ENCODE measurements at places on chromosomes 1 and 21.

GRCh38 chr1:238112952-238113621 lies 222.4 kb upstream of the ZP4 start:
- DNase-seq = no peak

GRCh38 chr21:33572350-33572749 lies 16.1 kb downstream of the DONSON start:
- no peak for DNase-seq

DNA sequence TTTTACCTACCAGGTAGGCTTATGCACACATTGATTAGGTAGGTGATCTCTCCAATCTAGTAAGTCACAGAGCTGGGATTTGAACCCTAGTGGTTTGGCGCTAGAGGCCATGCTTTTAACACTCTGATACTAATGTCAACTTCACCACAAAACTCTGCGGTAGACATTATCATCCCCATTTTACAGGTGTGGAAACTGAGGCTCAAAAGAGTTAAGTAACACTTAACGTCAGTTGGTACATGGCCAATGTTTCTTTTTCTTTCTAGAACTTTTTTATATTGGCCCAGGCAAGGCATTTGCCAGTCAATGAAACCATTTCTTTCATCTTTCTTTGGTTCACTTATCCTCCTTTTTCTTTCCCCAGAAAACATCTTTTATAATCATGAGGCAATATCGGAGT lies 95.9 kb upstream of the KIF26B start:
- no peak for DNase-seq

- no peak for DNase-seq
Observed at GRCh38 chr1:178262120-178262500, 168.2 kb downstream of the RASAL2 start.

DNA sequence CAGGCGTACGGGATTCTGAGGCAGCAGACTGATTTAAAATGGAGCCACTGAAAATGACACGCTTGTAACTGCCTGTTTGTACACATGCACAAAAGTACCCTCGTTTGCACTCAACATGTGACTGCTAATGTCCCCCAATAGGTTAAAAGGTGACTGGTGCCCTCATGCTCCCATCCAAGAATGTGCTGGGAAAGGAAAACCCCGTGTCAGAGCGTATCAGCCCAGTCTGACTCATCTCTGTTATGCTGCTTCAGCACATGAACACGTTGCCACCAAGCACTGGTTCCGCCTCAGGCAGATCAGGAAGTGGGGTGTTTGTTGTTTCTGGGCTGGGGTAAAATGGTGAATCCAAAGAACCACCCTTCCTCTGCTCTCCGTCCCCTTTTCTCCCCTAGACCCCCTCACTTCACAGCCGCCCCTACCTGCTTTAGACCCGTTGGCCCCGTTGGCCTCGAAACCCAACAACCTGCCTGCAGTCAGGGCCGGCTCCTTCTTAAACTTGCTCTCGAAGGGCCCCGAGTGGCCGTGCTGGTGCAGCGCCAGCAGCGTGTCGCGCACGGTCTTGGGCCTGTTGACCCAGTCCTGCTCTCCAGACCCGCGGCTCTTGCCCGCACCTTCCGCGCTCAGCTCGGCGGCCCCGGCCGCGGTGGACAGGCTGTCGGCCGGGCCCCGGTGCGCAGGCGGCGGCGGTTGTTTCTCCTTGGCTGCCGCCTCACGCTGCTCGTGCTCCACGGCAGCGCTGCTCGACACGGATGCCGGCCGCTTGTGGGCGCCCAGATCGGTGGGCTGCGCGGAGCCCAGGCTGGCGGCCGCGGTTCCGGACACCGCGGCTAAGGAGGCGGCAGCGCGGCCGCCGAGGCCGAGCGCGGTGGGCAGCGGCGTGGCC lies 1.7 kb downstream of the IRF2BP2 start:
- DNase-seq = peak; percentile 70

- no peak for DNase-seq
Observed at GRCh38 chr1:109927911-109928321, 17.3 kb downstream of the CSF1 start.

DNA sequence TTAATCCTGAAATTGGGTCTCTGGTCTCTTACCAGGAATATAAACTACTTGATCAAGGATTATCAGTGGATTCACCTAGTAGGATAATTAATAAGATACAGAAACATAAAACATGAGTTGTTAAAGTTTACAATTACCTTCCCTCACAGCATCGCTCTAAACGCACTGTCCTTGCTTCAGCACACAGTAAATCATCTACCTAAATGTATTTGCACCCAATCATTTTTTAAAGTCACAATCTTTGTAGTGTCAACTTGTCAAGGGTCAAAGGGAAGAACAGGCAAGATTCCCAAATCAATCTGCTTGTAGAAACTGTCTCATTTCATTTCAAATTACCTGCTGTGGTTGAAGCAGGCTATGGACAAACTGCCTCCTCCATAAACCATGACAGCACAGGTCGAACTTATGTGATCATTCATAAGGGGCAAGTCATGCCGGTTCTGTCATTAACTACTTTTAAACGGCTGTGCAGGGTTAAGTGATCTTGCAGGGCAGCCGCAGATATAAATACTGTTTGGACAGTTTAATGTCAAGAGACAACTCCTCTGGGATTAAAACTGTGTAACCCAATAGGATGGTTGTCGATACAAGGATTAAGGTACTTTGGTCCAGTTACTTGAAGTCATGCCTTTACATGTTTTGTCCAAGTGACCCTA lies 93.6 kb downstream of the ZNF281 start:
- no peak for DNase-seq

GRCh38 chr1:152517237-152517811 lies 3.0 kb downstream of the CRCT1 start:
- DNase-seq = no peak

GRCh38 chr1:37158113-37158749 lies 123.9 kb upstream of the GRIK3 start:
- DNase-seq = no peak

DNA sequence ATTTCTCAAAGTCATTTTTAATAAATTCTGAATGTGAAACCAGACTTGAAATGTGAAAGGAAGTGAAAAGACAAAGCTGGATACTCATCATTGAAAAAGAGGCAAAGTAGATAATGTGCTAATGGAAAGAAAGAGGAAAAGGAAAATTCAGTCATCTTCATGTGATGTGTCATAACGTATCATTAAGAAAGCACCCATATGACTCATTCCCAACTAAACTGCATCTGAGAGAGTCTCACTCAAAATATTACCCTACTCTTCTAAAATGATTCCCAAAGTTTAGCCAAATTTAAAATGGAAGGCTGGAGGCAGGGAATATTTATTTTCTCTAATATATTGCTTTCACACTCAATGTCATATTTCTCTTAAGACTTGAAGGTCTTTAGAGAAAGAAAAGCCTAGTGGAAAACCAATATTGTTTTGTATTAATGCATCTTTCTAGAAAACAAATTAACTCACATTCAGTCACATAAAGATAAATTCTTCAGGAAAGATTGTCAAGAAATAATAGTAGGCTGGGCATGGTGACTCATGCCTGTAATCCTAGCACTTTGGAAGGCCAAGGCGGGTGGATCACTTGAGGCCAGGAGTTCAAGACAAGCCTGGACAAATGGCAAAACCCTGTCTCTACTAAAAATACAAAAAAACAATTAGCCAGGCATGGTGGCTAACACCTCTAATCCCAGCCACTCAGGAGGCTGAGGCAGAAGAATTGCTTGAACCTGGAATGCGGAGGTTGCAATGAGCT lies 129.9 kb downstream of the SLC30A10 start:
- no peak for DNase-seq

GRCh38 chr21:37197746-37198145 lies 69.4 kb downstream of the VPS26C start:
- DNase-seq = no peak

- no peak for DNase-seq
Observed at GRCh38 chr1:233863901-233864545, 40.5 kb upstream of the SLC35F3 start.

DNA sequence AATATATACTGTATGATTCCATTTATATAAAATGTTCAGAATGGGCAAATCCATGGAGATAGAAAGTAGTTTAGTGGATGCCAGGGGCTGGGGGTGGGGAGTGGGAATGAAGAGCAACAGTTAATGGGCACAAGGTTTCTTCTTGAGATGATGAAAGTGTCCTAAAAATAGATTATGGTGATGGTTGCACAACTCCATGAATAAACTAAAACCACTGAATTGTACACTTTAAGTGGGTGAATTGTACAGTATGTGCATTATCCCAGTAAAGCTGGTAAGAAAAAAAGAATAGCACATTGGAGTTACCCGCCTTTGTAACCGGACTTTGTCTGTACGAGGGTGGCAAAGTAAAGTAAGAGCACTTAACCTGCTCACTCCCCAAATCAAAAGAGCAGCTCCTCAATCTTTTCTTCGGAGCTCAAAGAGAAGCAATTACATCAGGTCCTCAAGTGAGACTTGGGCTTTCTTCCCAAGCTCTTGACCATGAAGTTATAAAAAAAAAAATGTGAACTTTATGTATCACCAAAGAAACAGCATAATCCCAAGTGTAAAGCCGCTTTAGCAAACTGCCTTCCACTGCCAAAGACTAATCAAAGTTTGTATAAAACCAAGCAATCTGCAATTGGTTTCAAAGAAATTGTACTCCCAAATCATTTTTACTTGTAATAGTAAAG lies 32.1 kb downstream of the ALDH9A1 start:
- no peak for DNase-seq

- peak; percentile 73 for DNase-seq
Observed at GRCh38 chr1:109193653-109194590, 19.8 kb upstream of the SARS1 start.

- no peak for DNase-seq
Observed at GRCh38 chr1:229704157-229704556, 78.1 kb downstream of the URB2 start.

- DNase-seq = no peak
Observed at GRCh38 chr1:205275133-205275532, 46.4 kb downstream of the NUAK2 start.

DNA sequence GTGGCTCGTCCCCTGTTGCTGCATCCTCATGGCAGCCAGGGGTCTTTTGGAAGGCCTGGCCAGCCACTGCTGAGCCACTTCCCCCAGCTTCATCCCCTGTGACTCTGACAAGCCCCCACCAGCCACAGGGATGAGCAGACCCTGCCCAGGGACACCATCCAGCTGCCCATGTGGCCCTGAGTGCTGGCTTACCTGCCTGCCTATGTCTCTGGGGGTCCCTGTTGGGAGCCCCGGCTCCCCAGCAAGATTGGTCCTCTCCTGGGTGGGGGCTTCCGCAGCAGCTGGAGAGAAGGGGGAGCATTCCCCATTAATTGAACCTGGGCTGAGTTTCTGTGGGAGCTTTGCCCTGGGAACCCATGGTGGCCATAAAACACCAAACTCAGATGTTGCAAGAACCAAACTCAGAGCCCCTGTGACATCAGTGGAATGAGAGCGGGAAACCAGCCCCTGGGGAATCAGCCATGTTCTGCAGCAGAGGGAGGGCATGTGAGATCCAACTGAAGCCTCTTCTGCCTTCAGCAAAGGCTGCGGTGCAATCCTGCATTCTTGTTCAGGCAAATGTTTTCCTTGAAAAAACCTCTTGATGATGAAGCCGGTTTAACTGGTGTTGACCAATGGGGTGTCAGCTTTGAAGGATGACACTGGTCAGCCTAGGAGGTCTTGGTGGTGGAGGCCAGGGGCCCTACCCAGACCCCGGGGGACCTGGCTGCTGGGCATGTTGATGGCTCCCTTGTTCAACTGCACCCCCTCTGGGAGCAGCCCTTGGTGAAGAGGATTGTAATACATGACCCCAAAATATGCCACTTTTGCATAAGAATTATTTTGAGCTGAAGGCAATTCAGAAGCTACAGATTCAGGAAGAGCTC lies 28.3 kb upstream of the COL18A1 start:
- no peak for DNase-seq

DNA sequence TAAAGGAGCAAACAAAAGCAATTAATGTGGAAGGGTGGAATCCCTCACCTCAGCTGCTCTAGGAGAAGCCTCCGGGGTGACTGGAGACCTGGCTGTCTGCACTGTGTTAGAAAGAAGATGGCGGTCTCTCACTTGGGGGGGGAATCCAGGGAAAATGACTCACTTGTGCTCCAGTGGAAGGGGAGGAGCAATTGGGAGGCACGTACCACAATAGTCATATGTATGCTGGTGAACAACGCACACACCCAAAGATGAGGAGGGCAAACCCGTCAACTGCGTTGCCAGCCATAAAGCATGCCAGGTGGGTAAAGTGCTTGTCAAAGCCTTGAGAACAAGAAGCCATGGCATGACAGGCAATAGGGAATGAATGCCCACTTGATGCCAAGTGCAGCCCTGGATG lies 22.1 kb downstream of the PLEKHA6 start:
- DNase-seq = no peak

DNA sequence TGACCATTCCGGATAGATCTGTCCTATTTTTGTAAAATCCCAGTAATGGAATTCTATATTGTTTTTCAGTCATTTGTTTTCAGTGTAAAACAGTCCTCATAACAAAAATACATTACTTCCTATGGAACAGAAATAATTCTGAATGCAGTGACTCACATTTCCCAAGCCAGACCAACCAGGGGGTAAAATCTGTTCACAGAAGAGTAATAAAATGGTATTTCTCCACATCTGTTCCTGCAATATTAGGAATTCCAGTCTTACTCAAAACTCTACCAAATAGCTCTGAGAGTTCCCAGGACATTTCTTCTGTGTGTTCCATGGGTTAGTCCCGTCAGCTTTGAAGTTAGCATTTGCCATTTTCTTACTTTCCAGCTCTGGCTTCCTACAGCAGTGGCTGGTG lies 2.6 kb upstream of the DDR2 start:
- DNase-seq = no peak

- no peak for DNase-seq
Observed at GRCh38 chr1:215526147-215526845, 40.8 kb upstream of the KCTD3 start.

DNA sequence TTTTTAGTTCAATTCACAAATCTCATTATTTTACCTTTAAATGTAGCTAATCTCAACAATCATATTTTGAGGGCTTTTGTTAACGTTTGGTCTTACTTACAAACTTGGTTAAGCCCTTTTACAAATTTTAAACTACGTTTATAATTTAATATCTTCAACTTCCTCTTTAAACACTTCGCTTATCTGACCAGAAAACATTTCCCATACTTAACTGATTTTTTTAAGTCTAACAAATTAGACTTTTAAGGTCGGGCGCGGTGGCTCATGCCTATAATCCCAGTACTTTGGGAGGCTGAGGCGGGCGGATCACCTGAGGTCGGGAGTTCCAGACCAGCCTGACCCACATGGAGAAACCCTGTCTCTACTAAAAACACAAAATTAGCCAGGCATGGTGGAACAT lies 300.9 kb downstream of the LMX1A start:
- no peak for DNase-seq

- no peak for DNase-seq
Observed at GRCh38 chr21:45724345-45724961, 80.9 kb downstream of the PCBP3 start.

GRCh38 chr1:160416369-160416768 lies 16.0 kb downstream of the VANGL2 start:
- no peak for DNase-seq

- DNase-seq = no peak
Observed at GRCh38 chr1:15337656-15338402, 71.9 kb upstream of the EFHD2 start.

DNA sequence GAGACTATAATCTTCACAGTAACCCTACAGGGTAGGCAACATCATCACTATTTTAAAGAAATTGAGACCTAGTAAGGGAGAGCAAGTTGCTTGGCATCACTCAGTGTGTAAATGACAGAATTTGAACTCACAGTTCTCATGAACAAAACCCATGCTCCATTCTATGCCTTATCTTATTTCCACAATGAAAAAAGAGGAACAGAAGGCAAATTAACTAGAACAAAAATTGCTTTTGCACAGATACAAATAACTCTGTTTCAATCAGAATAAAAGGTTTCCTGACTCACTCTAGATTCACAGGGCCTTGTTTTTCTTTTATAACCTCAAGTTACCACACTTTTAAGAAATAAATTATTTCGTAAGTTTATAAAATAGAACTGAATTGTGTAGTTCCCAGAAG lies 90.1 kb downstream of the UCHL5 start:
- DNase-seq = no peak

All from stimulated activated CD4-positive, alpha-beta T cell treated with anti-CD3 and anti-CD28 coated beads, Interleukin-2, amount 100 ng/mL, for 24 hours (primary cell).